ENCODE measurements at places on chromosomes 6 and 20.
A peak's percentile ranks its signal among the peaks of the same experiment; 100 is the strongest.

DNA sequence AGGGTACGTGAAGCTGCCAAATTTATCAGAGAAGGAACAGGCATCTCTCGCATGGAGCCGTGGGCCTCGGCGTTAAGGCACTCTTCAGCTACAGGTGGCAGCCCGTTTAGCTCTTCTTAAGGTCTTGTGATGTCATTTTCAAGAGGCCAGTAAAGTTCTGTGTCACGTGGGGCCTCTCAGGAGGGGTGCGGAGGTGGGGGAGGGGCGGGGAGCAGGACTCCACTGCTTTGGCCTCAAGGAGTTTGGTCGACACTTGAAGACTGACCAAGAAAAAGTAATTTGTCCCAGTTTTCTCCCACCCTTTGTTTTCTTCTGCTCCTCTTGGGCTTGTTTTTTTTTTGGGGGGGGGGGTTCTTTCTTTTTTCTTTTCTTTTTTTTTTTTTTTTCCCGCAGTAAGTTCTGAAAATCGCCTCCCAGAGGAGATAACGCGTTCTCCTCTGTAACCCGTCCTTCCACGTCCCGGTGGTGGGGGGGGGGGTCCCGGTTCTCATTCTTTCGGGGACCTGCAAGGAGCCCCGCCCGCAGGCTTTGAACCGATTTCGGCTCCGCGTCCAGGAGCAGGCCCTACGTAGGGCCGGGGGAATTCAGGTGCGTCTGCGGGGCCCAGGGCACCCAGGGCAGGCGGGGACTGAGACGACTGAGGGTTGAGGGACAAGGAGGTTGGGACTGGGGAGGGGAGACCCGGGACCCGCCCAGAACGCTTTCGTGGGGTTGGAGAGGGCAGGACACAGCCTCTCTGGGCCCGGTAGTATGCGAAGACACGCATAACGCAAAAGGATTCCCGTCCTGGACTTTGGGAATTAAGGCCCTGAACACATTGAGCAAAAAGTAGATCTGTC is 26.0 kb downstream of the GPX6 start:
- peak; percentile 69 for DNase-seq

DNA sequence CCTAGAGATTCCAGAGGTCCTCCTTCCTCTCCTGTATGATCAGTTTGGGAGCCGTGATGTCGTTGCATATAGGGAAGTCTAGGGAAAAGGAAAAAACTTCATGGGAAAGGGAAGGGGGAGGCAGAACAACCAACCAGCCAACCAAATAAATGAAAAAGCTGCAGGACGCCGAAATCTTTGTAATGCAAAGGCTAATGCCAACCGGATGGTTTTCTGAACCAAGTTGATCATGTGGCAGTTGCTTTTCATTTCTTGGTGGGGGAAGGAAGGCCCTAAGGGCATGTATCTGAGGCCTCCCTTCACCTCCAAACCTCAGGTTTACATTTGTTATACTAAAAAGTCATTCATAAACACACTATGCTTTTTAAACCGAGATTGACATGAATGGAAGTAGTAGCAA is 167.2 kb downstream of the ARID1B start:
- no peak for DNase-seq

GRCh38 chr6:23370051-23370450 is 756.0 kb upstream of the NRSN1 start:
- no peak for DNase-seq

GRCh38 chr6:4017834-4018170 is 61.1 kb downstream of the FAM217A start:
- no peak for DNase-seq

GRCh38 chr20:9978397-9979004 is 56.3 kb upstream of the ANKEF1 start:
- peak; percentile 74 for DNase-seq

DNA sequence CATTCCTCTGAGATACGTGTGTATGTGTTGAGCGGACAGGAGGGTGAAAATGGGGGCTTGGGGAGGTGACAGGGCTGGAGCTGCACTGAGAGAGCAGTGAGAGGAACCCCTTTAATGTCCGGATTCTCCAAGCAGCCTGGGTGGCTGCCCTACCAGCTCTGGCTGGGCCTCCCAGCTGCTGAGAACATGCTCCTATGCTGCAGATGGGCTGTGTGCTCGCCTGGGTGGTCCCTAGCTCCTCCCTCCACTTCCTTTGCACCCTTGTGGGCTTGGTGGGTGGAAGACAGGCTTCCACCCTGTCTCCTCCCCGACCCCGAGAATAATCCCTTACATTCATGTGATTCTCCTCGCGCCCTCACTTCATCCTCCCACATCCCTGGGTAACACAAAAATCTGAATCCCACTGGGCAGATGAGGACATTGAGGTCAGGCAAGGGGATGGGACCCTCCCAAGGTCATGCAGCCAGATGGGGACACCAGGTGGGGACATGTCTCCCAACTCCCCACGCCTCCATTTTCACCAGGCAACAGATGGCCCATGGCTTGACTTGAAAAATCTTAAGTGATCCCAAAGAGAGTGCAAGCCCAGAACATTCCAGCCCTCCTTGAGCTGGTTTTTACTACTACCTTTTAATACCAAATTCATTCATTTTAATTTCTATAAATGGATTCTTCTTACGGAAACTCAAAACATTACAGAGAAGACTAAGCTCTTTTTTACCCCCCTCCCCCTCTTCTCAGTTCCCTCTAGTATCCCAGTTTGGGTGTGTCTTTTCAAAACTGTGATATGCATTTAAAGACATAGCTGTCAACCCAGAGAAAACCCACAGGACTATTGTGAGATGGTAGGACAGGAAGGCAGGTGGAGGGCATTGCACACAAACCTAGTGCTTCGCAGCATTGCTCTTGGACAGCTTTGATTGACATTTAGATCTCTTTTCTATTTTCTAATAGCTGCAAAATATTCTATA is 5.0 kb upstream of the PDRG1 start:
- peak; percentile 47 for DNase-seq

DNA sequence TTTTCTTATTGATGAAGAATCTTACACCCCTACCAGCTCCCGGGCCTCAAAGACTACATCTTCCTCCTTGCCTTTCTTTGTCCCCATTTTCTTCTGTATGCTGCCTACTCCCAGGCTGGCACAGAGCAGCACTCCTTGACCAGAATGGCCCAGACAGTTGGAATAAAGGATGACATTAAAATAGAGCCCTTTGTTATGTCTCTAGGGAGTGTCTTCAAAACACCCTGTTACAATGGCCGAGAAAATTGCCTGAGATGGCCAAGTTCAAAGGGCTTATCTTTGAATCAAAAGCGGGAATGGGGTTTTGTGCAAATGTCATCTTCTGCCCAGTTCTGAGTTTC is 79.0 kb upstream of the TBC1D7 start:
- DNase-seq, result no peak

GRCh38 chr6:87807475-87807874 is 105.4 kb upstream of the AKIRIN2 start:
- DNase-seq, result no peak

DNA sequence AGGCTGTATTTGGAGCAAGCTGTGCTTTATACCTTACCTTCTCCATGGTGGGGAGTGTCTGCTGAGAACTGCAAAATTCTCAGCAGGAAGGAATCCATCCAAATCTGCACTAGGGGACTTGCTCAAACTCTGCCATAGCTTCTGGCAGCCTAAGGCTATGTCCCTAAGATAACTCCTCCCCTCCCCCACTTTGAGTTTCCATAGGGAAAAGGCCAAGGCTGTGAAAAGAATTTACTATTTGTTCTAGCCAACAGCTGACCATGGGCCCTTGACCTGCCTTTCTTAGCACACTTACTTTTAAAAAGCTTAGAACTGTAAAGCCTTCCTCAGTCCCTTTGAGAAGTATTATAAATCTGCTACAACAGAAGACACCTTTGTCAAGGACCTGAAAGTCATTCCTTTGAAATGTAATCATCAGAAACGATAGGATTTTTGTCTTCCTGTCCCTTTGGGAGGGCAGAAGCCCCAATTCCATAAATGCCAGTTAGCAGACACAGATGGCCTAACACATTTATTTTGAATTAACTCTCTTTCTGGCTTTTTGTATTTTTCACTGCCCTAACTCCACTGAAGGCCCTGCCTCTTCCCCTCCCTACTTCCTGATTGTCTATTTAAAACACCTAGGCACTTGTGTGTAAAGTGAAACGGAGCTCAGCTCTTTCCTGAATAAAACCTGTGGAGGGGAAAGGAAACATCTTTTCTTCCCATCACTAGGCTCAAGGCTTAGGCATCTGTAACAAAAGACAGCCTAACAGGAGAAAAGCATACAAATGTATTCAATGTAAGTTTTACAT is 157.1 kb downstream of the AKAP7 start:
- DNase-seq, result no peak

DNA sequence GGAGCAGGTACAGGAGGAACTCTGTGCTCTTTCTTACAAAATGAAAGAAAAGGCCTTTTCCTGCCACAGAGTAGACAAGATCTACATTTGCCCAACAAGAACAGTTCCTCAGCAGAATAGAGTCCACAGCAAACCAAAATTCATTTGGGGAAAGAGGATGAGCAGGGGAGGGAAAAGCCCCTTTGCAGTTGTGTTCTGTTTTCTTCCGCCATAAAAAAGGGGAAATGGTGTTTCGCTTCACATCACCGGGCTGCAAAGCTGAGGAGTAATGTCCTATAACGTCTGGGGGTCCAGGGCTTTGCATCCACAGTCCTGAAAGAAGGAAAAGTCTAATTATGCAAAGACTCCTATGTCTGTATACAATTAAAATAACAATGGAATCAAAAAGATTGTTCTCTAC is at the start of gene GPR31:
GPR31 (minus strand) TSS at position 118 of the 400 bp plus-strand sequence. CDS start 149 bp downstream, outside the sequence.
- no peak for DNase-seq
